ENCODE measurements at places on chromosomes 3 and 15.

GRCh38 chr3:153137626-153138025 is 24.4 kb upstream of the RAP2B start:
- no peak for DNase-seq

DNA sequence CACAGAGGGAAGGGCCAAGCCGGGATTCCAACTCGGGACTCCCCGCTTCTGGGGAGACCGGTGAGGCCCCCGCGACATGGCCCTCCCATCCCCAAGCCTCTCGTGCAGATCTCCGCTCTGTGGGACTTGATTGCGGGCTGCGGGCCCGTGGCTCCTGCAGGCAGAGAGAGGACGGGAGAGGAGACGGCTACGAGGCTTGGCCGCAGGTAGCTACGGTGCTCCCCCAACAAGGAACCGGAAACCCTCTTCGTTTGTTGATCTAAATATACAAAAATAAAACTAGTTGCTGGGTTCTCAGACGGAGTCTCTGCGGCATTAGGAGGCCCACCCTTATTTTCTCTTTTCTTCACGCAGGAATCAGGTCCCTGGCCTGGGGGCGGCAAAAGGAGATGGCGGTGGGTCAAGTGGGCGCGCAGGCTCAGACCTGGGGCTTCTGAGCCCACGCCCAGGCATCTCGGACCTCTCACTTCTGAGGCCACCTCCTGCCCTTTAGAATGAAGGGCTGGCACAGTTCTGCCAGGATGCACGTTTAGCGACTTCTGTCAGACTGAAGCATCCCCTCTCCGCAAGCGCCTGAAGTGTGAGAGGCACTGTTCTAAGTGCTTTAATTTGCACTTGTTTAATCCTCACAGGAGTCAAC is 10.9 kb downstream of the GNB5 start:
- peak; percentile 18 for DNase-seq

- peak; percentile 22 for DNase-seq
These were observed 19.5 kb downstream of the ACVR2B start for GRCh38 chr3:38473229-38473628.

DNA sequence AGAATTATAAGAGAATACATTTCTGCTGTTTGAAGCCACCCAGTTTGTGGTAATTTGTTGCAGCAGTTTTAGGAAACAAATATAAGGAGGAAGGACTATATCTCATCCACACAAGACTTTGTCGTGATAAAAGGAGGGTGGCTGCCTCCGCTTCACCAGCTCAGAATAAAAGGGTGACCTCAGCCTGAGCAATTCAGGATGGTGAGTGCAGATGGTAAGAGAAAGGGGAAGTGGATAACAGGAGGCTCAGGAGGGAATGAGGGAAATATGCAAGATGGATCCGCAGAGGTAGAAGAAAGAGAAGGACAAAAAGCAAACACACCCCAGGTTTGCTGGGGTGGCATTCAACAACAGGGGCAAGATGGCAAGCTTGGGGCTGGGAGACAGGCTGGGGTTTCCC is 108.1 kb upstream of the TNFAIP8L3 start:
- DNase-seq: no peak

- DNase-seq: no peak
These were observed 206.1 kb downstream of the PCCB start for GRCh38 chr3:136456196-136456595.

GRCh38 chr3:114877378-114878113 is 269.5 kb downstream of the ZBTB20 start:
- no peak for DNase-seq

DNA sequence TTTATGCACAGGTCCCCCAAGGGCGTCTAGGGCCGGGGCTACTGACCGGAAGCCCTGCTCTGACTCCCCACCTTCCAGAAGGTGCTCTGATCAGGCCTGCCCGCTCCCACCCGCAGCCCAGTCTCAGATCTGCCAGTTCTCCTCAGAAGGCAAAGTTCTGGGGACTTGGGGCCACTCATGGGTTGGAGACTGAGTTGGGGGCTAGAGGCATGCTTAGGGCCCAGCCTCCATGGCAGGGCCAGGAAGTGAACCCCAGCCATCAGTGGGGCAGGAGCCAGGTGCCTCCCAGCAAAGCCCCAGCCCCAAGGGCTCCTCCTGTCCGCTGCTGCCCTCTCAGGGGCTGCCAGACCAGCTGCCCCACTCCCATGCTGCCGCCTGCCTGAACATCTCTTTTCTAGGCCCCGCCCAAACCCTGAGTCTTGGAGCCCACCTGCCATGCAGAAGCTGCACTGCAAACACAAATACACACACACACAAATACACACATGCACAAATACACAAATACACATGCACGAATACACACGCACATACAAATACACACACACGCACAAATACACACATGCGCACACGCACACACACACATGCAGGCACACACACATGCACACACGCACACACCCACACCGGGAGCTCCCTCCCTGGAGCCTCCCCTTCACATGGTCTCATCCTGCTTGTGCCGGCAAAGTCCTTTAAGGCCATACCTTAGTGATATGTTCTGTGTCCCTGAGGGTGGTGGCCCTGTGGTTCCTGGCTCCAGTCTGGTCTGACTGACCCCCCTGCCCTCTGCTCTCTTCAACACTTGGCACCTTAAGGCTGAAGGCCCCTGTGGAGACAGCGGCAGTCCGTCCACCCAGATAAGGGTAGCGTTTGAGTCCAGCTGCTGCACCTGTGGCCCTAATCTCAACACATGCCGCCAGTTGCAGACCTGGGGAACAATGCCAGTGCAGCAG is 59.2 kb upstream of the KLF13 start:
- no peak for DNase-seq

GRCh38 chr3:152554980-152555379 is 280.0 kb upstream of the P2RY1 start:
- peak; percentile 95 for DNase-seq

- peak; percentile 81 for DNase-seq
These were observed 13.9 kb downstream of the CEP152 start for GRCh38 chr15:48796930-48797329.

DNA sequence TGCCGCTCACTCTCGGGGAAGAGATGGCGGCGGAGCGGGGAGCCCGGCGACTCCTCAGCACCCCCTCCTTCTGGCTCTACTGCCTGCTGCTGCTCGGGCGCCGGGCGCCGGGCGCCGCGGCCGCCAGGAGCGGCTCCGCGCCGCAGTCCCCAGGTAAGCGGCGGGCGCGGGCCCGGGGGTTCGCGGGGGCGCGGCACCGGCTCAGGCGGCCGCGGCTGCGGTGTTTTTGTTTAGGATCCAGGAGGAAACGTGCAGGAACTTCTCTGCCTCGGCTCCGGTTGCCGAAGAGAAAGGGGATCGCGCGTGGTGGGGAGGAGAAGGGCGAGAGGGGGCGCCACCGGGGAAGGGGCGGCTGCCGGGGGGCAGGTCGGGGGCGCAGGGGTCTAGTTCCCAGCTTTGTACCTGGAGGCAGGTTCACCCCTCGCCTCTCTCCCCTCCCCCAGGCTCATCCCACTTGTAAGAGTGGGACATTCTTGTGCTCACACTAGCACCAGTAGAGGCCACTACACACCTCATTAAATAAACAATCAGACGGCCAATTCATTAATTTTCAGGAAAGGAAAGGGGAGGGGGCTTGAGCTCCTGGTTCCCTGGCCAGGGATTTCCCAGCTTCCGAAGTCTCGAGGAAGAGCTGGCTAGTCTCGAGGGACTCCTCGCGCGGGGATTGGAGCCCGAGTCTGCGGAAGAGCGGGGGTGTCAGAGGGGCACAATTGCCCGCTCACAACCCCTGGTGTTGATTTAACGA is 562 bp downstream of the NEO1 start:
- peak; percentile 43 for DNase-seq

DNA sequence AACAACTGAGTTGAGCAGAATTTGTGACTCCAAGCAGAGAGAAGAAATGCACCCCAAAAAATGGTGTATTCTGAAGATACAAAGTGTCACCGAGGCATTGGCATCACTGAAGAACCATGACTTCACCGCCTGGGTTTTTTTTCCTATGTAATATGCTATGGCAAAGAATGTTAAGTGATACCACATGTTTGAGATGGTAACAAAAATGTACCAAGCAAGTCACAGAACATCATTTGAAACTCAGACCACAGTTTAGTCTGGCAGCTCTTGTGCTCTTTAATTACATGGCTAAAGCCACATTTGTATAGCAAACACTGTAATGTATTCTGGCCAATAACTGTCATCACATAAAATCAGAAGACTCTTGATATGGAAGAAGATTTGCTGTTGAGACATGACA is 323.5 kb downstream of the ULK4 start:
- no peak for DNase-seq

- no peak for DNase-seq
These were observed 193.5 kb downstream of the ULK4 start for GRCh38 chr3:41768363-41768762.

DNA sequence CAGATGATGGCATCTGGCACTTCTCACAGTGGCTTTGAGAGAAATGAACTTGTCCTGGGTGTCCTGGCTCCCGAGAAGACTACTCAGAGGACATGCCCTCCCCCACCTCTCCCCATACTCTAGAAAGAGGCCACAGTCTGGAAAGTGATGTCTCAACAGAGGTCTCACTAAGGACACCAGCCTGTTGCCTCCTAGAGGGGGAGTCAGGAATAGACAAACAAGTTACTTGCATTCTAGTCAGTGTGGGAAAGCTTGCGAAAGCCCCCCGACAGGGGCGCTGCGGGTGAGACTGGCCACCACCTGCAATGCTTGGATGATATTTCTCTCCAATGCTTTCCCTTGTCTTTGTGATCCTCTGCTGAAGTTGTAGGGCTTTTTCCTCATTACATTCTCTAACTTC is 17.2 kb downstream of the B4GALT4 start:
- peak; percentile 23 for DNase-seq

GRCh38 chr15:48674876-48675275 is 29.4 kb upstream of the FBN1 start:
- DNase-seq: peak; percentile 47

DNA sequence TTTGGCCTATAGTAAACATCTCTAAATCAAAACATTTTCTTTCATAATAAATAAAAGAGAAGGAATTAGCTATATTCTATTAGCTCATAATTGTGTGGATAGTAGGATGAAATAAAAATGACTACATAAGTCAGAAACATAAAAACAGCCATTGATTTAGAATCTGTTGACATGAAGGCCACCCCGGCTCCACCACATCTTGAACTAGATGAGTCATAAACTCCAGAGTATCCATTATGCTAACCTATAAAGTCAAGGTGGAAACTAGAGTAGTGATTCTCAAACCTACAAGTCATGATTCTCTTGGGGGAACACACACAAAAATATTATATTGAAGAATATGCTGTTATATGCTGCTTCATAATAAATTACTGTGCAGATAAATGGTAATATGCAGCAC is 831.0 kb downstream of the TUSC7 start:
- DNase-seq: peak; percentile 5

GRCh38 chr15:45378913-45379262 is 544 bp upstream of the GATM start:
- no peak for DNase-seq

DNA sequence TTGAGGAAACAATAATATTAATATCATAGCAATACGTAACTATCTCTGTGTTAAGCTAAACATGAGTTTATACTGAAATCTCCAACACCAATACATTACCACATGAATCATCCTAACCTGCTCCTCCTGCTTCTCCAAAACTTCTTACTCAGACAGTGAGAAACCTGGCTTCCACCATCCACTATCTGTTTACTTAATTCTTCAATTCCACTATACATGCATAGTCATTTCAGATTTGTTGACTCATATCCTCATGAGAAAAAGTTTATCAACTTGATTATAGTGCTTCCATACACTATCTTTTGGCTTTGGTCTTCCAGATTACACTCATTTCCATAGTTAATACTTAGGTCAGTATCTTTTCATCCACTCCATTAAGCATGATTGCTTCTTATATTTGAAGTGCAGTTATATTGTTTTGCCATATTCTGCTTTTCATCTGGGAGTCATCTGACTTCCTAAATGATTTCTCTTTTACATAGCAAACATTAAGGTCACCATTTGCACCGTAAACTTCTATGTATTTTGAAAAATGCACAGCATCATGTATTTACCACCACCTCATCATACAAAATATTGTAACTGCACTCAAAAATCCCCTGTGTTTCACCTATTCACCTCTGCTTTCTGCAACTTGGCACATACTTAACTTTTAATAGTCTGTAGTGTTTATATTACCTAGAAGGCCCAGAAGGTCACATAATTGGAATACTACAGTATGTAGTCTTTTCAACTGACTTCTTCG is 970.6 kb downstream of the DIPK2A start:
- DNase-seq: peak; percentile 69

DNA sequence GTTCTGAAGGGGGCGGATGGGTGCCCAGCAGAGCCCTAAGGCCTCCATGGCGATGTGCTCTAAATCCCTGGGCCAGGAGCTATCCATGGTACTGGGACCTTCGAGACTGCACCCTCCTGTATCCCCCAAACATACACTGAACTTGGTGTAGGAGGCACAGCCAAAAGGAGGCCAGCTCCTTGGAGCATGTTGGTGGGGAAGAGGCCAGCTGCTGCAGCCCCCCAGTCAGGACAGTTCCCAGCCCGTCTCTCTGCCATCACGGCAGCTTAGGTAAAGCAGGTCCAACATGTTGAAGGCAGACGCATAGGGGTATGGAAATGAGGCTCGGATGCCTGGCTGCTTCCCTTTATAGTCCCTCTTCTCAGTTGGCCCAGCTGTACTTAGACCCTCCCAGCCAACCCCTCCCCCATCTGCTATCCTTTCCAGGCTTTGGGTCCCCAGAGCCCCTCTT is 1.8 kb downstream of the CAMKV start:
- peak; percentile 50 for DNase-seq

- no peak for DNase-seq
These were observed 26.7 kb upstream of the GREM1 start for GRCh38 chr15:32690941-32691688.

GRCh38 chr3:39250116-39250747 is 29.6 kb downstream of the CX3CR1 start:
- DNase-seq: no peak

DNA sequence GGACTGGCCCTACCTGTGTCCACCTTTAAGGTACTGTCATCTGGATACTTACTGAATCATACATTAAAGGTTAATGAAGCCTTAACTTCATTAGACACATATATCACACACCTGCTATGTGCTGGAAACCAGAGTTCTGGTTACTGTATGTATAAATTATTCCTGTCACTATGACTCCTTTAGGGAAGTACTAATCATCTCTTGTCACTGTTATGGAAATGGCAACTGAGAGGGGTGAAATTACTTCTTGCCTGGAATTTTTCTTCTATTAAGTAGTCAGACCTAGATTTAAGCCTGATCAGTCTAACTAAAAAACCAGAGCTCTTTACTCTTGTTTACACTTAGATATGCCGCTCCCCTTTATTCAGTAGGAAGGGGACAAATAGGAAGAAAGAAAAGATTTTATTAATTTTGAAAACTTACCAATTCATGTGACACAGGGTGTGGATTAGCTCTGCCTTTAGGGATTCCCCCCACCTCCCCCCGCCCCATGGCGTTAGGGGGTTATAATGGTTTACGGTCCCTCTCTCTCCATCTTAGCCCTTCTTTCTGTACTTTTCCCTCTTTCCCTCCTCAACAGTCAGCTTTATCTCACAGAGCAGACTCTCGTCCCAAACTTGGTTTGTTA is 152.5 kb downstream of the KLHL25 start:
- DNase-seq: no peak

- DNase-seq: peak; percentile 42
These were observed 44.7 kb upstream of the NR2F2 start for GRCh38 chr15:96285729-96286254.
